ENCODE measurements at places on chromosomes 4 and X.

DNA sequence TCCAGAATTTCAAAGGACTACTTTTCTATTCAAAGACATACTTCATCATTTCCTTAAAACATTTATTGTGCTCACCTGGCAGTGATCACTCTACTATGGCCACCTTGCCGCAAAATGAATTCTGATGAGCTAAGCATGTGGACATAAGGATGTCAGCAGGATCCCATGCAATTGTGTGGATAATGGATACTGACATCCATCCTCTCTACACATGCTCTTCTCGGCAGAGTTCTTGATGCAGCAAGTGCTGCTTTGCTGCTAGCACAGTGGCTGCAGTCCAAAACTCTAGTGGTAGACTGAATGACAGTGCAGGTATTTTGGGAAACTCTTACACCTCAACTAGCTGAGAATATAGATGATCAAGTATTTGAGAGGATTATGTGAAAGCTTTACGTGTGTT, 168.0 kb downstream of the BANK1 start:
- DNase-seq: no peak

- DNase-seq: no peak
Observed at GRCh38 chr4:76991161-76991660, 41.7 kb downstream of the SEPTIN11 start.

GRCh38 chrX:110163488-110163887, 154.4 kb downstream of the AMMECR1 start:
- no peak for DNase-seq

DNA sequence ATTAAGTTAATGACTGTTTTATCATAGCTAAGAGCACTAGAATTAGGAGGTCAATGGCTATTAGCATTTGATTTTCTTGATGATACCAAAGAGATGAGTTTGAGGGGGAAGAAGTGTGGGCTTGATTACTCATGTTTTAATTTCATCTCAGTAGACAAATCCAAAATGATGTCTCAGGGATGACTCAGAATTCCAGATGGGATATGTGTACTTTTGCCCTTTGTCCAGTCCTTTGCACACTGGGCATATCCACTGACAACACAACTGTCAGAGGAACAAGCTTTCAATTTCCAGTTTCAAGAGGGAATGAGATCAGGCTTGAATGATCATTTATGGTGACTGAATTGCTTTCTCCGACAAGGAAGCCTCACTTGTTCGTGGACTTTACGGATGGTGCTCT, 325.3 kb upstream of the FTHL17 start:
- DNase-seq: peak; percentile 14

- peak; percentile 39 for DNase-seq
Observed at GRCh38 chr4:167234316-167234881, at the start of gene SPOCK3. SPOCK3 (minus strand) TSS chr4:167234494.

GRCh38 chr4:157791236-157791635, 381.6 kb downstream of the GASK1B start:
- DNase-seq: no peak

DNA sequence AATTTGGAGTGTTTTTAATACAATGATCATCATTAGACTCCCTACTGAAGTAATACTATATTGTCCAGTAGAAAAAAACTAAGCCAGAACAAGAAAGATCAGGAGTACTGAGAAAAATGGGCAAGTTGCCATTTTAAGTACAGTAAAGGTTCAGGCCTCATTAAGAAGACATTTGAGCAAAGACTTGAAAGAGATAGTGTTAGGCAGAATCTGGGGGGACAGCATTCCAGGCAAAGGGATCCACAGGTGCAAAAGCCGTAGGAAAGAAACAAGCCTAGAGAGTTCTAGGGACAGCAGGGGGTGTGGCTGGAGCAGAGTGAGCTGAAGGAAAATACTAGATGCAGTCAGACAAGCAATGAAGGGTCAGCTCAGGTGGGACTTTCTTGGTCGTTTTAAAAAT, 58.1 kb upstream of the INTU start:
- DNase-seq: no peak

DNA sequence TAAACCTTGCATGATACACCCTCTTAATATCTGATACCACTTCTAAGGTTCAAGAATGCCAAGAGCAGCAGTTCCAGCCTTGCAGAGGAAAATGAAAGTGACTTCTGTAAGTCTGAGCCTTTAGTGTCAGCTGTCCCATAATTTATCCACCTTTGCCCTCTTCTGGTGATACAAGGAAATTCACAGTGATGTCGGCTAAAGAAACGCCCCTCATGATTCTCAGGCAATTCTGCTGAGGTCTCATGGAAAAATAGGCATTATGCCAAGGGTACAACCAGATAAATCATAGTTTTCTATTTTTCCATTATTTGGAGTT, 172.2 kb upstream of the CXCL13 start:
- DNase-seq: peak; percentile 43

DNA sequence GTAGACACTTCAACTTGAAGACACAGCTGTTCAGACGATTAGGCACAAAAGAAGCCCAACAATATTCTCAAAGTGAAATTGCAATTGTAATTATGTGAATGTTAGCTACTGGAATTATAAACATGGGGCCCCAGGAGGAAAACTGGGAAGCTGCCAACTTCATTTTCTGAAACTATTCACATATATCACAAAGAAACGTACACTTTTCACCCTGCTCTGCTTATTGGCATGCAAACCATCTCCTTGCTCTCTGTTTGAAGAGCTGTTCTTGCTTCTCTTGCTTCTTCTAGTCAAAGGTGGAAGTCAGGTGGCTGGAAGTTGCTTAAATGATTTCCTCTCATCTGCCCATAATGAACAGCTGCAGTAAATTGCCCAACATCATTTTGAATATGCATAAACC, 320.1 kb downstream of the CFAP299 start:
- DNase-seq: no peak

DNA sequence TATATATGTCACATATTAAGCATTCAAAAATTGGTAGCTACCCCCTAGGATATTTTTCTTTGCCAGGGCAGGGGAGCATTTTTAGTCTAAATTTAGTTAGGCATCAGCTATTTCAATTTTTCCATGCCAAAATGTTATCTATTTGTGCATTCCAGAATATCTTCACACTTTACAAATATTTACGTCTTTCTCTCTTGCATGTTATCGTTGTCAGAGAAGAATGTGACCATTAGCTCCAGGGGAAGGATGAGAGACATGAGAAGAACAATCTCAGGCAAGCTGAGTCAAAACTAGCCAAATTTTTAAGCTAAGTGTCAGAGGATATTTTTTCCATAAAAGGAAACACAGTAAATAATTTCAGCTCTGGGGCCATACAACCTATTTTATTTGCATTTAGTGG, 885.0 kb upstream of the EPHA5 start:
- peak; percentile 61 for DNase-seq

DNA sequence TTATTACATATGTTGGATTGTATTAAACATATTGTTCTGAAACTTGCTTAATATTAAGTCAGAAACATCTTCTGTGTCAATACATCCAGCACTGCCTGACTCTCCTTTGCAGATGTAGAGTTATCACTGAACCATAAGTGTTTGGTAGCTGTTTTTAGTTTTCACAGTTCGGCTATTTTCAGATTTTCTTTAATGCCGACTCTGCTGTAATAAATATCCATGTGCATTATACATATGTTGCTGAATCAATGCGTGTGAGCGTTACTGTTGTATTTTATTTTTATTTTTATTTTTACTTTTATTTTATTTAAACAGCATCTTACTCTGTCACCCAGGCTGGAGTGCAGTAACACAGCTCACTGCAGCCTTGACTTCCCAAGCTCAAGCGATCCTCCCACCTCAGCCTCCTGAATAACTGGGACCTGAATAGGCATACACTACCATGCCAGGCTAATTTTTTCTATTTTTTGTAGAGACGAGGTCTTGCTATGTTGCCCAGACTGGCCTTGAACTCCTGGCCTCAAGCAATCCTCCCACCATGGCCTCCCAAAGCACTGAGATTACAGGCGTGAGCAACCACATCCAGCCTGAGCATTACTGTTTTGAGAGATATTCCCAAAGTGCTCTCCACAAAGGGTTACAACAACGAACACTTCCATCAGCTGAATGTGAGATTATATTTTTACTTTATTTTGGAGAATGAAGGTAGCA, 50.7 kb upstream of the NOCT start:
- no peak for DNase-seq

- DNase-seq: no peak
Observed at GRCh38 chrX:68694435-68695205, 47.2 kb downstream of the STARD8 start.

DNA sequence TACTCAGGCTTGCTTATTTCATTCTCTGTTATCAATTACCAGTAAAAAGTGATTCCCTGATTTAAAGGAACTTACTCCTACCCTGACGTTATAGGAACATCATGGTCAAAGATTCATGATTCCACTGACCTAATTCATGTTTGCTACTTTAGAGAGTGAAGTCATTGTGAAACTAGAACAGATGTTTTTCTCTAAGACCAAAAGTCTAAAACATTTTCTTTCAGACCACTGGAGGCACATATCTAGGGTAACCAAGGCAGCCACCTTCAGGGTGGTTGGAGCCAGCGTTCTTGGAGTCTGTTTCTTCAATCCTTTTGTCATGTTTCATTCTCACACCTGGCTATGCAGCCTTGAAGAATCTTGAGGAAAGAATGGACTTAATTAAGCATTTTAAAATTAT, 77.8 kb downstream of the GALNTL6 start:
- no peak for DNase-seq

GRCh38 chr4:40357738-40358137, 22.6 kb downstream of the CHRNA9 start:
- DNase-seq: no peak

GRCh38 chr4:8245884-8246833, 23.4 kb upstream of the HTRA3 start:
- DNase-seq: no peak

- no peak for DNase-seq
Observed at GRCh38 chr4:85368240-85368639, 106.7 kb upstream of the ARHGAP24 start.

GRCh38 chr4:119490335-119490734, 138.3 kb downstream of the PDE5A start:
- peak; percentile 26 for DNase-seq

GRCh38 chr4:54973784-54974183, 151.6 kb downstream of the KDR start:
- no peak for DNase-seq

- peak; percentile 65 for DNase-seq
Observed at GRCh38 chrX:97238632-97239031, 354.9 kb downstream of the RPA4 start.

DNA sequence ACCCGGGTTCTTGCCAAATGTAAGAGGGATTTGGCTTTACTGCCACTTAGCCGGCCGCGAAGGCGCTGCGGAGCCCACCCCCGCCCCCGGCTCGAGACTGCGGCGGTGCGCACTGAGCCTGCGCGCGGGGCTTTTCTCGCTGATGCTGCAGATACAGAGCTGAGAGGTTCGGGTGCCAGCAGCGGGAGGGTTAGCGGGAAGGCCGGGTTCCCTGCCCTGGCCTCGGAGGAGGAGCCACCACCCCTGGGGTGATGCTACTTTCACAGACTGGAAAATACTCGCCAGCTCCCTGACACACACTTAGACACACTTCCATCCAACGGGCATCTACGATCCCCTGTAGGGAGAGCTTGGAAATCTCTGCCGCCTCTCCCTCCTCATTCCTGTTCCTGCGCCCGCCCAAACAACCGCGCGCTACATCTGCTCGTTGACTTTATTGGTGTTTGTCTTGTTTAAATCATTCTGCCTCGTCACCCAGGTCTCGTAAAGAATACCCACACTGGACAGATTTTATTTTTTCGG, 2.1 kb upstream of the PCDH7 start:
- no peak for DNase-seq

DNA sequence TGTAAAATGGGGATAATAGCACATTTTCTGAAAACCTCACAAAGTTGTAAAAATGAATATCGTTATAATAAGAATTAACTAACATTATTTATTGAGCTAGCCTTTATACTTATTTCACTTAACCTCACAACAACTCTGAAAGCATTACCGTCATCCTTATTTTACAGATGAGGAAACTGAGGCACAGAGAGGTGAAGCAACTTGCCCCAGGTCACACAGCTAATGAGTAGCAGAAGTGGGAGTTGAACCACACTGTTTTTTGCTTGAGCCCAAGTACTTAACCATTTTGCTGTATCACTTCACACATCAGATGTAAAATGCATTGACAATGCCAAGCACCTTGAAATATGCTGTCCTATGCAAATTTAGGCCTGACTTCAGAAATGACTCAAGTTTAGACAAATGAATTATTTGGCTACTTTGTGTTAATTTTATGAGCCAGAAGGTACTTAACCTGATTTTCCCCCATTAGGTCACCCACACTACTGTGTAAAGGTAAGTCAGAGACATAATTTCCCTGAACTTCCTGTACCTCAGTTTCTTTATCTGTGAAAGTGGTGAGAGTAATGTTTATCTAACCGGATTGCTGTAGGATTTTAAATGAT, 23.1 kb downstream of the CD40LG start:
- DNase-seq: no peak

- no peak for DNase-seq
Observed at GRCh38 chr4:89427782-89428181, 120.2 kb upstream of the GPRIN3 start.

GRCh38 chr4:25821267-25821666, 41.5 kb downstream of the SEL1L3 start:
- DNase-seq: no peak

- no peak for DNase-seq
Observed at GRCh38 chr4:2647403-2648158, 108.6 kb downstream of the TNIP2 start.

DNA sequence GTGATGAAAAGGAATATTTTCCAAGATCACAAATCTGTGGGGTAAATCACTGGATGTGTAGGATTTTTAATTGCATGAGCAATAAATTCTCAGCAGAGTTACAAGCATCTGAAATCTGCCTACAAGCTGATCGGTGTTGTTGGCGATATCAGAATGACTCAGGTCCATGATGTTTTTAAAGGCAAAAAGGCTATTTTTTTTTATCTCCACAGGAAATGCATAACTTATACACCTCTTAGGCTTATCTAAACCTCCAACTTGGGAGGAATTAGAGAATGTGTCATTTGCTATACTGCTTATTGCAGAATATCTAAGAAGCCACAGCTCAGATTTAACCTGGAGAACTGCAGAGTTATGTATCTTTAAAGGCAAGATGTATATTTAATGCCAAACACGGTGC, 61.6 kb downstream of the KIT start:
- peak; percentile 0 for DNase-seq

DNA sequence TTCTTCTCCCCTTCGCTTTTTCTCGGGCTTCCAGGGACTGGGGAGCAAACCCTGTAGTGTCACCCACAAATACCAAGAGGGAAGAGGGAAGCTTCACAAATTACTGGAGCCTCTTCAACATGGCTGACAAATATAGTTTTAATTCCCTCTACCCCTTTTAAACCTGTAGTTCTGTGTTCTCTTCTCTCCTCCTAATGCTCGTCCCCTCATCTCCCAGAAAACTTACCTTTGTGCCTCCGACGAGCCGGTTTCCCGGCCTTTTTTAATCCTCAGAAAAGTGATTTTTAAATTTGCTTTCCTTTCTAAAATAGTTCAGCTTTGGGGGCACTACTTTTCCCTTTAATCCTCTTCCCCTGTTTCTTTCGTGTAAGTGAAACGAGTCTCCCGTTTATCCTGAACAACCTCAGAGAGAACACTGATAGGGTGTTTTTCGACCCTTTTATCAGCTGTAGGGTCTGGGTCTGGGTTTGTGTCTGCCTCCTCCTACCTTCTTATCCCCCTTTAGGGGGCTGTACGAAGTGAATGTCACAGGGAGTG, 408 bp downstream of the TET2 start:
- no peak for DNase-seq

- no peak for DNase-seq
Observed at GRCh38 chrX:10851809-10852208, 231.4 kb upstream of the MID1 start.

GRCh38 chr4:2105559-2105958, 46.4 kb downstream of the NAT8L start:
- no peak for DNase-seq

GRCh38 chr4:112153211-112153791, 8.0 kb downstream of the FAM241A start:
- no peak for DNase-seq
